CD4-positive, alpha-beta memory T cell (primary cell): ENCODE measurements at places on chromosomes 2 and 18.

- H3K36me3 ChIP-seq, result no peaks in the 10 kb centered on the region
- no peak for DNase-seq
- no peak overlapping the region for H3K27ac ChIP-seq
These were observed 81.3 kb upstream of the SETBP1 start for GRCh38 chr18:44599412-44599811.

GRCh38 chr2:24107-24506 lies 22.2 kb downstream of the FAM110C start:
- H3K4me3 ChIP-seq, result no peak overlapping the region
- no peak for DNase-seq
- H3K36me3 ChIP-seq, result no peaks in the 10 kb centered on the region
- H3K27ac ChIP-seq, result no peak overlapping the region
- H3K27me3 ChIP-seq, result no peaks in the 10 kb centered on the region
- H3K4me1 ChIP-seq, result peaks cover 27% of the 10 kb centered on the region

DNA sequence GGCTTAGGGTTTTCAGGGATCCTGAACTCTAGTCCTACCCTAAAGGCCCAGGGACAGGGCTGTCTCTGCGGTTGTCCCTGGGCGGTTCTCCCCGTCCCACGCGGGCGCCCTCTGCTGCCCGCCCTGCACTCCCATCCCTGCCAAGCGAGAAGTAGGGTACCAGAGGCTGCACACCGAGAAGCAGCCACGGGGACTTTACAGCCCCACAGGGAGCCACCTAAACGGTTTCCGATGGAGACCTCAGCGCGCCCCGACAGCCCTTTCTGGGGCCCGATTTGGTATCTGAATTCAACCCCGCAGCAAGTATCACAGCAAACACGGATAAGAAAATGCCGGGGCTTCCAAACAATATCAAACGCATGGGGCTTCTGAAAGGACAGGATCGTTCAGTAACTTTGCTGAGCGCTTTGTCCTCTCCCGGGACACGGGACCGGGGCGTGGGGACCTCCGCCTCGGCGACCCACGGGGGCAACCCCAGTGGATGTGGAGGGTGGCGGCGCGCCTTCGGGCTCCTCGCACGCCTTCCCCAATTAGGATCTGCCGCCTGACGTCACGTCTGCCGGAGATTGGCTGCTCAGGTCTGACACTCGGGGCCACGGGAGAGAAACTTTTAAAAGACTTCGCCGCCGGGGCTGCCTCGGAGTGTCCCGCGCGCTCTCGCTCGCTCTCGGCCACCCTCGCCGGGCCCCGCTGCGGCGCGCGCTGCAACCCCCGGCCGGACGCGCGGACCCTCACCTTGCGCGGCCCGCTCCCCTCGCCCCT lies at the start of gene LTBP1:
LTBP1 (plus strand) TSS at position 640 of the 762 bp plus-strand sequence. CDS start 372 bp downstream, outside the sequence.
- peak within 1 kb of the TSS; percentile 36 for H3K4me3 ChIP-seq
- H3K4me1 ChIP-seq, result no peaks in the 10 kb centered on the region
- peak; percentile 59 for DNase-seq
- no peak within 1 kb of the TSS for H3K27ac ChIP-seq
- no peaks in the 10 kb centered on the region for H3K27me3 ChIP-seq

- DNase-seq, result no peak
- no peaks in the 10 kb centered on the region for H3K4me1 ChIP-seq
- no peak overlapping the region for H3K4me3 ChIP-seq
- no peak overlapping the region for H3K27ac ChIP-seq
These were observed 2.1 kb upstream of the B3GNT7 start for GRCh38 chr2:231393149-231394131.

DNA sequence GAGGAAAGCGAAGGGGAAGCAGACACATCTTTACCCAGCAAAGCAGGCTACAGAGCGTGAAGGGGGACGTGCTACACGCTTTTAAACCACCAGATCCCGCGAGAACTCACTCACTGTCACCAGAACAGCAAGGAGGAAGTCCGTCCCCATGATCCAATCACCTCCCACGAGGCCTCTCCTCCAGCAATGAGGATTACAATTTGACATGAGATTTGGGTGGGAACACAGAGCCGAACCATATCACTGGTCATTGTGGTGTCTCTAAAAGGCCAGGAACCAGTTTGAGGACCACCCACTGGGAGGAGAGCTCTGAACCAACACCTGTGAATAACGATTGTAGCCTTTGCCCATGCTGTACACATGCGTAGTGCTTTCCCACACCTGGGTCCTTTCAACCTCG lies 116.6 kb upstream of the FAM136A start:
- no peak overlapping the region for H3K4me3 ChIP-seq
- no peak overlapping the region for H3K27ac ChIP-seq
- H3K36me3 ChIP-seq, result no peaks in the 10 kb centered on the region
- no peak for DNase-seq
- no peaks in the 10 kb centered on the region for H3K27me3 ChIP-seq

- DNase-seq, result no peak
- H3K4me1 ChIP-seq, result no peaks in the 10 kb centered on the region
- H3K4me3 ChIP-seq, result no peak overlapping the region
These were observed 28.3 kb downstream of the DRC1 start for GRCh38 chr2:26429779-26430578.

DNA sequence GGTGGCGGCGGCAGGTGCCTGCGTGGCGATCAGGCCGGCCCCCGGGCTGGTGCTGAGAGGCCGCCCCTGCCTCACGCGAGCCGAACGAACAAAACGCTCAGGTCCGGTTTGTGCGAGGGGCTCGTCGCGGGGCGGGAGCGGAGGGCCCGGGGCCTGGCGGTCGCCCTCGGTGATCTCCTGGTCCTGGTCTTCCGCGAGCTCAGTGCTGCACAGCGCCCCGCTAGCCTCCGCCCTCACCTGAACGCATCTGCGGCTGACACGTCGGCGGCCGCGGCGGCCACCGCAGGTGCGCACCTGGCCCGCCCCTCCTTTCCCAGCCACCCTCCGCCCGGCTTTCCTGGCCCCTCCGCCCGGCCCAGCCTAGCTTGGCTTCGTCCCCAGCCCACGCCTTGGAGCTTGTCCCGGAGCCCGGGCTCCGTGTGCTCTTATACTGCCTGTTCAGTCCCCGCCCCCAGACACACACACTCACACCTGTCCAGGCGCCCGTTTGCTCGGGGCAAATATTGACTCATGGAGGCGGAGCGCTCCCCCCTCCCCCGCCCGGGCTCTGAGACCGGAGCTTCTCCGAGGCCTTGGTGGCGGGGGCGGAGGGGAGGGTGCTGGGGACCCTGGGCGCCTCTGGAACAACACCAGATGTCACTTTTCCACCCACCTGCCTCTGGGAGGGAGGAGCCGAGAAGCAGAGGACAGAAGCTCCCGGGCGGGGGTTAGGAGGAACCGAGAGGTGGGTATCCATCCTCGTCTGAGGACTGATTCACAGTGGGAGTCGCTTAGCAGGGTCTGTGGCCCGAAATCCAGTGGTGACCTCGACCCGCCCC lies 8.6 kb upstream of the CRYBA2 start:
- H3K36me3 ChIP-seq, result no peaks in the 10 kb centered on the region
- no peak overlapping the region for H3K4me3 ChIP-seq
- no peak for DNase-seq
- H3K4me1 ChIP-seq, result peaks cover 20% of the 10 kb centered on the region
- H3K27me3 ChIP-seq, result peaks cover 41% of the 10 kb centered on the region

DNA sequence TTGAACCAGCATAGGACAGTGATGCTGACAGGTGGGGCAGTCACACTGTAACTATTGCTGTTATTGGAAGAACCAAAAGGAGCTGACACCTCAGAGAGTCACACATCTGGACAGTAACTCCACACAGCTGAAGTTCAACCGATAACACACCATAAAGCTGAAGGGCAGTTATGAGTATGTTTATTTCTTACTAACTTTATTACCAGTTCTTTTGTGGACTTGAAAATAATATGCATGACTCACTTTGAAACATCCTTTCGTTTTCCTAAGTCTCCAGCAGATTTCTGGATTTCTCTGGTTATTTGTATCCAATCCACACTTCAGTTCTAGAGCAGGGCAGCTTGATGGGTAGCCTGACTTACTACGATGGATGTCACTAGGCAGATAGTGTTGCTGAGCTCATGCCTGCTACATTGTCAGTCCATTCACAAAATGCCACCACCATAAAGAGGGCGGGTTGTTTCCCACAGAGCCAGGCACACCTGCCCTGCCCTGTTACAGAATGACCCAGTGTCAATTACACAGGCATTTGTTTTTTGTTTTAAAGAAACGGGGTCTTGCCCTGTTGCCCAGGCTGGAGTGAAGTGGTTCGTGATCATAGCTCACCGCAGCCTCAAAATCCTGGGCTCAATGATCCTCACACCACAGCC lies 8.4 kb upstream of the AGBL5 start:
- no peak overlapping the region for H3K27ac ChIP-seq
- no peak for DNase-seq
- peaks cover 31% of the 10 kb centered on the region for H3K36me3 ChIP-seq
- no peak overlapping the region for H3K4me3 ChIP-seq

DNA sequence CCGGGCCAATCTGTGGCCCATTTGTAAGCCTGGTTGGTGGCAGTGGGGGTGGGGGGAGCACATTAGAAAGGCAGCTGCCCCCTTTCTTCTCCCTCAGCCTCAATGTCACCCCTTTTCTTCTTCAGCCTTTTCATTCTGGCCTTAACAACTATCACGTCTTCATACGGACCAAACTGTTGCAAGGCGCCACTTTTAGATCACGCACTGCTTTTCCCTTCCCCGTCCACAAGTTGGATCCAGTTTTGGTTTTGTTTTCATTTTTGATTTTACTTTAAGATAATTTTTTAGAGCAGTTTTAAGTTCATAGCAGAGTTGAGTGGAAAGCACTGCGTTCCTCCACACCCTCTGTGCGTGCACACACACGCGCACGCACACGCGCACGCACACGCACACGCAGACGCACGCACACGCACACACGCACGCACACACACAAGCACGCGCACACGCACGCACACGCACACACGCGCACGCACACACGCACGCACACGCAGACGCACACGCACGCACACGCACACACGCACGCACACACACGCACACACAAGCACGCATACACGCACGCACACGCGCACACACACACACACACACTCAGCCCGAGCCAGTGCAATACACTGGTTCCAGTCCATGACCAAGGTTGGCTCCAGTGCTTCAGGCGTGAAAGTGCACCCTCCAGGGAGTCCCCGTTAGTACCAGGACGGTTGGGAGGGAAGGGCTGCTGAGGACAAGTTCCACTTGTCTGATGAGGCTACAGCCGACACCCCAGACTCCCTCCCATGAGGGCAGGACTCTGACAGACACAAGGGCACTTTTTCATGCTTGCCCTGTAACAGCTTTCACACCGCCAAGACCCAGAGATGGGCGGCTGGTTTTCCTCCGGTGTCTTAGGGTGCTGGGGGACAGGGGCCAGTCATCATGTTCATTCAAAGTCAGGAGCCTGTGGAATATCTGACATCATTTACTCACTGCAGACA lies 22.4 kb downstream of the FBLN7 start:
- H3K27me3 ChIP-seq, result no peaks in the 10 kb centered on the region
- no peak overlapping the region for H3K27ac ChIP-seq

- DNase-seq, result no peak
- H3K36me3 ChIP-seq, result no peaks in the 10 kb centered on the region
- H3K4me3 ChIP-seq, result no peak overlapping the region
- no peaks in the 10 kb centered on the region for H3K4me1 ChIP-seq
- H3K27me3 ChIP-seq, result no peaks in the 10 kb centered on the region
These were observed 78.0 kb downstream of the CRIM1 start for GRCh38 chr2:36433311-36434217.

- no peak for DNase-seq
- no peaks in the 10 kb centered on the region for H3K36me3 ChIP-seq
- H3K4me1 ChIP-seq, result no peaks in the 10 kb centered on the region
- no peak overlapping the region for H3K4me3 ChIP-seq
- H3K27ac ChIP-seq, result no peak overlapping the region
- no peaks in the 10 kb centered on the region for H3K27me3 ChIP-seq
These were observed 17.4 kb downstream of the SRD5A2 start for GRCh38 chr2:31563273-31563839.

DNA sequence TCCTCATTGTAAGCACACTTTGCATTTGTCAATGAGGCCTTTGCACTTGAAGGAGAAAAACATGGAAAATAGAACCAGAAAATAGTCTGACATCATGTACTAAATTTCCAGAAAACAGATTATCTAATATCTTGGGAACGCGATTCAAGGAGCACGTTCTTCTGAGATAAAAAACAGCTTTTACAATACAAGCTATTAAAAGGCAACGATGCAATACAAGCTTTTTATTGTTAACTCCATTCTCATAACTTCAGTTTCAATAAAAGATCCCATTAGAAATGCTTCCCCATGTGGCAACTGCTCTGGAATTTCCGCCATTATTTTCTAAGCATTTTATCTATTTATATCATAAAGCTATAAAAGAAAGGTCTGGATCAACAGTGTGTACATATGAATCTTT lies 40.3 kb downstream of the NRXN1 start:
- no peaks in the 10 kb centered on the region for H3K27me3 ChIP-seq
- DNase-seq, result no peak
- no peak overlapping the region for H3K27ac ChIP-seq
- no peak overlapping the region for H3K4me3 ChIP-seq
- H3K36me3 ChIP-seq, result no peaks in the 10 kb centered on the region
- no peaks in the 10 kb centered on the region for H3K4me1 ChIP-seq
